T-cell (primary cell): ENCODE measurements at places on chromosomes 6 and 20.
A peak's percentile ranks its signal among the peaks of the same experiment; 100 is the strongest.

GRCh38 chr20:8534368-8535160 is 402.5 kb downstream of the PLCB1 start:
- no peak for DNase-seq

DNA sequence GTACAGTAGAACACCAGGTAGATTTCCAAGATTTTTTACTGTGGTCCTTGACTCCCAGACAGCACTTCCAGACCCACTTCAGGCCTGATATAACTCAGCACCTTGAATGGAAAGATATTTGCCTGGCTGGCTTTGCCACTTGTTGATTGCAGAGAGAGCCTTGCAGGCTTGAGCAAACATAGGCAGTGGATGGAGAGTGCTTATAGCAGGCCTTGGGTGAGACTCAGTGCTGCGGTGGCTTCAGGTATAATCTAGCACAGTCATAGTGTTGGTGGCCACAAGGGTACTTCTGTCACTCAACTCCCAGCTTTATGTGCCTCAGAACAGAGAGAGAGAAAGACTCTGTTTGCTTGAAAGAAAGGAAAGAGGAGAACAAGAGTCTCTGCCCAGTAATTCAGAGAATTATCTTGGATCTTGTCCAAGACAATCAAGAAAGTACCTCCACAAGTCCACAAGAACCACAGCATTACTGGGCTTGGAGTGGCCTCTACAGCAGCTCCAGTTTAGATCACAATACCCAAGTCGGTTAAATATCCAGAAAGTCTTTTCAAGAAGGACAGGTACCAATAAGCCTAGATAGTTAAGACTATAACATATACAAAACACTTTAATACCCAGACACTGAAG is 70.5 kb upstream of the FKBP1C start:
- DNase-seq: no peak

GRCh38 chr20:57398231-57398821 is 7.1 kb downstream of the RBM38 start:
- DNase-seq: peak; percentile 97

GRCh38 chr6:113732384-113732966 is 124.7 kb upstream of the MARCKS start:
- no peak for DNase-seq

DNA sequence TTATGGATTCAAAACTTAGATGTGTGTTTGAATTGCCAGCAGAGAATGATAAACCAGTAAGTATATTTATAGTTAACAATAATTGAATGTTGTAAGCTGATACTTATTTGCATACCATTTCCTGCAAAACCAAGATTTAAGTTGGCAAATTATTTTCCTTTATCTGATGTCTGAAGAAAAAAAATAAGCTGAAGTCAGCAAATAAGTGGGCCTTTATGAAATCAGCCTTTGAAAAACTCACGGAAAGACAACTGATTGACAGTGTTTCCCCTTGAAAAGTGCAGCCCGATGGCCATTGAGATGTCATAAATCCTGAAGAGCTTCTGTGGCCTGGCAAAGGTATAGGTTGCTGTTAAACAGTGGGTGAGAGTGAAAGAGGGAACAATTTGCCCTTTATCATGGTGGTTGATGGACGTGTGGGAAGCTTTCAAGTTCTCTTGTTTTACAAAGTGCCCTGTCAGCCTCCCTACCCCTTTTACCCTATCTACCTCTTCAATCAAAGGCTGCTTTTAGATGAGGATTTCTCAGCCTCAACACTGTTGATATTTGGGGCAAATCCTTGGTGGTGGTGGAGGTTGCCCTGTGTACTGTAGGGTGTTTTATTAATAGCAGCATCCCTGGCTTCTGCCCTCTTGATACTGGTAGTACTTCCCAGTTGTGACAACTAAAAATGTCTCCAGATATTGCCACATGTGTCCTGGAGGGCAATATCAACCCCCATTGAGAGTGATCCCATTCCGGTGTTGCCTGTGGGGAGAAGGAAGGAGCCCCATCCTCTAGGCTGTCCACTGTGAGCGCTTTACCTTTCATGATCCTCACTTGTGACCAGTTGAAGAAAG is 50.2 kb downstream of the VAPB start:
- no peak for DNase-seq

GRCh38 chr6:7016226-7016625 is 91.5 kb upstream of the RREB1 start:
- no peak for DNase-seq
